ENCODE measurements at places on chromosomes 13 and 19. TPM values are rescaled to one million over a fixed set of nuclear protein-coding genes. Genes with fewer than 3 reads are reported as not detected.

The FDX2 gene
- 7.2 TPM for total RNA-seq

The C1QTNF9B gene
- total RNA-seq, result 0.18 TPM

The WASF3 gene
- 0.30 TPM for total RNA-seq

The RASAL3 gene
- total RNA-seq, result 133 TPM

The ZNF582 gene
- 1.7 TPM for total RNA-seq
